Mammary epithelial cell (primary cell): ENCODE measurements at places on chromosomes 3 and 15. TPM values are rescaled to one million over a fixed set of nuclear protein-coding genes. Genes with fewer than 3 reads are reported as not detected.
A peak's percentile ranks its signal among the peaks of the same experiment; 100 is the strongest.

GRCh38 chr15:34271493-34271892, 46.7 kb downstream of the EMC4 start:
- peak; percentile 90 for DNase-seq

DNA sequence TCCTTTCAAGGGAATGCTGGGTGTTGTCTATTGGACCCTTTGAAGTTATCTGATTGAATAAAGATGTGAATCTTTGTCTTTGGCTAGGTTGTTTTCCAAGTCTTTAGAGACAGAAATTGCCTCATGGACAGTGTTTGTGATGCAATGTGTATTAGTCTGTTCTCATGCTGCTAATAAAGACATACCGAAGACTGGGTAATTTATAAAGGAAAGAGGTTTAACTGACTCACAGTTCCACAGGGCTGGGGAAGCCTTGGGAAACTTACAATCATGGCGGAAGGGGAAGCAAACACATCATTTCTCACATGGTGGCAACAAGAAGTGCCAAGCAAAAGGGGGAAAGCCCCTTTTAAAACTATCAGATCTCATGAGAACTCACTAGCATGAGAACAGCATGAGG, 88.8 kb upstream of the PLXND1 start:
- DNase-seq = peak; percentile 63

DNA sequence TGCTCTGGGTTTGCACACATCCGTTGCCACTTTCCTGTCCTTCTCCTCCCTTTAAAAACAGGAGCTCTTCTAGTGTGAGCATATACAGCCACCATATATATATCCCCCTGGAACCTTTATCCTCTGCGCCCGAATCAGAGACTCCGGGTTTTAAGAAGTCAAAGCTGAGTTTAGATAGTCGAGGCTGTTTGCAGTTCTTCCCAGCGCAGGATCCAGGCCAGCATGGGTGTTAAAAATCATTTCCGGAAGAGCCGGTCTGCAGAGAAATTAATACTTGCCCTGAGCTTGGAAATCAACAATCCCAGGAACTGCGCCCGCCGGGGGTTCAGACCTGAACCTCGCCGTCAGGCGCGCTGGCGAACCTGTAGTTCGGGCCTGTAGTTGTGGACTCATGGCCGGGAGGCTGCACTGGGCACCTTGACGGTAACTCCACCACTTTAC, 2.3 kb downstream of the SHOX2 start:
- DNase-seq = no peak

DNA sequence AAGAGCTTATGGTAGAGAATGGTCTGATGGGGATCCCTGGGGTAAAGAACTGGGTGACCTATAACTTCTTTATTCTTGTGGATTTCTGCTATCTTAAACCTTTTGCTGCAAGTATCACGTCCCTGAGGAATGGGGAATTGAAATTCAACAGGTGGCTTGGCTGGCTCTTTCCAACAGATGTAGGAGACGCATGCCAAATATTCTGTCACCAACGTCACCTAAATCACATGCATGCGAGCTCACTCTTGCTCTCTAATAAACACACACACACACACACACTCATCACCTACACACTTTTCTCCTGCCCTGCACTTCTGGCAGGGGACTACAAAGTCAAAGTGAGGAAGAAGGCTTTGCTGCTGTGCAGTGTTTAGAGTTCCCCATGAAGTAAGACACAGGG, 145.8 kb upstream of the NECTIN3 start:
- no peak for DNase-seq

GRCh38 chr3:10140996-10141546, 507 bp upstream of the VHL start:
- no peak for DNase-seq

- no peak for DNase-seq
Measured at GRCh38 chr3:43773273-43774094, 82.7 kb downstream of the ABHD5 start.

- peak; percentile 92 for DNase-seq
Measured at GRCh38 chr3:51982838-51983577, at the start of gene ACY1. ACY1 (plus strand) TSS chr3:51983535; CDS start chr3:51984065, 530 bp downstream.

- no peak for DNase-seq
Measured at GRCh38 chr3:183411216-183411922, 17.1 kb downstream of the MCF2L2 start.

DNA sequence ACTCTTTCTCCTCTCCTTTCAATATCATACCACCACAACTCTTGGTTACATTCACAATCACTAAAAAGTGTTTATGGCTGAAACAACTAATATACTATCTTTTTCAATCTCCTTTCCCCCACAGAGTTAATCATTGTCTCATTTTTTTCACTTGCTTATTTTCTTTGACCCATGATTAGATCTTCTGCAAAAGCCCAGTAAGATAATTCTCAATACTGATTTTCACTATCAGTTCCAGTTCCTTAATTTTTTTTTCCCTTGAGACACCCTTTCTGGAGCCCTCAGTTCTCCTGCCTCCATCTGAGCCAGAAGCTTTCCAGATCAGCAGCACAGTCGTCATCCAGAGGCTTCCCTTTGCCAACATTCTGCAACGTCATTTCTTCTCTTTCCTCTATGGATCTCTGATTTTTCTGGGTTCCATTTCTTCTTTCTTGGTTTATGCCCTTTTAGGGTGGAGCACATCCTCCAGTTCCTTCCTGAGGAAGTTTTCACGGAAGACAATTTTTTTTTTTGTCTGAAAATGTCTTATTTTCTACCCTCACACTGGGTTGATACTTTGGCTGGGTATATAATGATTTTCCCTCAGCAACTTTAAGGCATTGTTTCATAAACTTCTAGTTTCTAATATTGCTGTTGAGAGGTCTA, 88.7 kb upstream of the C15orf39 start:
- no peak for DNase-seq

Gene STRC
- total RNA-seq = 1.6 and 1.7 TPM in 2 replicates

Gene P2RY1
- total RNA-seq = not detected in 2 replicates

Gene SPATA12
- 0.21 TPM in 1 of 2 replicates, not detected in the other for total RNA-seq

Gene SLC25A20
- 17.8 TPM for total RNA-seq

Gene FAM3D
- total RNA-seq = not detected in 2 replicates

Gene EIF2B5
- 29.3 and 34.8 TPM in 2 replicates for total RNA-seq
